ENCODE measurements at places on chromosomes 11 and 22. TPM values are rescaled to one million over a fixed set of nuclear protein-coding genes. Genes with fewer than 3 reads are reported as not detected.

The SNX32 gene
- 1.6 TPM for total RNA-seq

DNA sequence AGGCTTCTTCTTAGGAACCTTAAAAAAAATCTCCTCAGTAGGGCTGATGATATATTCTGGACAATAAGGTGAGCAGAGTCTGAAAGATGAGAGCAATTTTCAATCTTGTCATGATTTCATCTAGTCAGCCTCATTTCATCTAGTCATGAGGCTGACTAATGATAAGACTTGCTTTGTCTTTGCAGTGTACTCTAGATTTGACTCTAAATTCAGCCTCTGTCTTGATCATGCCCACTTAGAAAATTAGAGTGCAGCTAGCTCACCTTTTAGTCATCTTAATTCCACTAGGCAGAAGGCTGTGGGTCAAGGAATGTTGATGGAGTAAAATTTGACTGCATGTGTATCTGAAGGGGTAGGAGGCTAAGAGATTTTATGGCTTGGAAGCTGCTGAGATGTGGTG lies 5.5 kb downstream of the EHF start:
- DNase-seq, result no peak

GRCh38 chr11:70112017-70112434 lies 33.9 kb downstream of the ANO1 start:
- DNase-seq, result no peak

DNA sequence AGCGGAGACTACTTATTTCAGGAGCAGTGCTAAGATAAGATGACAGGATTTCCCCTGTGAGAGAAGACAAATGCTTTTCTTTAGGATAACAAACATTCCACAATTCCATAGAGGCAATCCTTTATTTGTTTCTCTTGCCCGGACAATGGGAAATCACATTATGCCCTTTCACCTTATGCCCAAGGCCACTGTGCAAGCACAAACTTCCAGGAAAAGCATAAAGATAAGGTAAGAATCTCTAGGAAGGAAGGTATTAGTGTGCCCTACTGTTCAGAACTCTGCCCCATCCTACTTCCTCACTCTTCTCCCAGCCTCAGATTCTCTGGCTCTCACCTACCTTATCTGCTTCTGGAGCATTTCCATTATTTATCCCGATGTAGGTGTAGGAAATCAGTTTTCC lies 23.1 kb upstream of the RDX start:
- DNase-seq, result no peak

DNA sequence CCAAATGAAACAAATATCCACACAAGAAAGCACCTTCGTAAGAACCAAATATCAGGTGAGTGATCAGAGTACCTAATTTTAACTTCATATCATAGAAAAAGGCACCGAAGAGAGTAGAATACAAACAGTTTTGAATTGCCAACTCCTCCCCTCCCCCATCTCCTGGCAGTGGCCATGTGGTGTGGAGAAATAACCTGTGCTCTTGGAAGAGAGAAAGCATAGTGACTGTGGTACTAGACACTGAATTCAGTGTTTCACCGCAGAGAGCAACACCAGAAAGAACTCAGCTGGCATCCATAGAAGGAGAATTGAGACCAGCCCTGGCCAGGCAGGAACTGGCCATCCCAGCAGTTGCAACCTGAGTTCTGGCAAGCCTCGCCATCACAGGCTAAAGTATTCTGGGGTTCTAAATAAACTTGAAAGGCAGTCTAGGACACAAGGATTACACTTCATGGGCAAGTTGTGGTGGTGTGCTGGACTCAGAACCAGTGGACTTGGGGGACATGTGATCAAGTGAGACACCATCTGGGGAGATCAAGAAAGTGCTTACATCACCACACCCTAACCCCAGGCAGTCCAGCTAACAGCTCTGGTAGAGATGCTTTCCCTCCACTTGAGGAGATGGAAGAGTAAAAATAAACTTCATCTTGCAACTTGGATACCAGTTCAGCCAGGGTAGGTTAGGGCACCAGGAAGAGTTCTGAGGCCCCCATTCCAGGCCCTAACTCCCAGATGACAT lies 1003.2 kb downstream of the NTM start:
- no peak for DNase-seq
